Activated T-helper 1 cell treated with anti-CD3 and anti-CD28 coated beads, Interleukin-12 subunit alpha, Interleukin-12 subunit beta, Interleukin-2, Interleukin-4 antibody, amounts not matched to agents 30 ng/mL and 10 ng/mL and 1 ng/mL, durations not matched to agents 14 hours and 24 hours and 36 hours (primary cell): ENCODE measurements at places on chromosomes 11 and 22.

DNA sequence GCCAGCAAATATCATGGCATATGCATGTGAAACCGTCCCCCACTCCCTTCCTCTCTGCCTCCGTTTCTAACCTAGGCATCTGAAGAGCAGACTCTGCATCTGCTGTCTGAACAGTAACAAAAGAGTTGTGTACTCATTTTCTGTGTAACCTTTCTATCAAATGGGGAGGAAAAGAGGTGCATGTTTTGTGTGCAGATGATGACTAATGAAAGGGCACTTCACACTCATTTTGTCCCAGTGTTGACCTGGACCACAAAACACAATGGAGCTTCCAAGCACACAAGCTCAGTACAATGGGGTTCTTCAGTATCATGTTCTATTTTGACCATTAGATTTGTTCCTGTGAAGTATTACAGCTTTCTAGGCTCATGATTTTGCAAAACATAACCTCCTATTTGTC is 13.0 kb downstream of the JHY start:
- no peaks in the 10 kb centered on the region for H3K4me1 ChIP-seq
- no peaks in the 10 kb centered on the region for H3K36me3 ChIP-seq
- H3K27ac ChIP-seq: no peak overlapping the region
- no peak overlapping the region for H3K4me3 ChIP-seq
- H3K27me3 ChIP-seq: peaks cover 3% of the 10 kb centered on the region

DNA sequence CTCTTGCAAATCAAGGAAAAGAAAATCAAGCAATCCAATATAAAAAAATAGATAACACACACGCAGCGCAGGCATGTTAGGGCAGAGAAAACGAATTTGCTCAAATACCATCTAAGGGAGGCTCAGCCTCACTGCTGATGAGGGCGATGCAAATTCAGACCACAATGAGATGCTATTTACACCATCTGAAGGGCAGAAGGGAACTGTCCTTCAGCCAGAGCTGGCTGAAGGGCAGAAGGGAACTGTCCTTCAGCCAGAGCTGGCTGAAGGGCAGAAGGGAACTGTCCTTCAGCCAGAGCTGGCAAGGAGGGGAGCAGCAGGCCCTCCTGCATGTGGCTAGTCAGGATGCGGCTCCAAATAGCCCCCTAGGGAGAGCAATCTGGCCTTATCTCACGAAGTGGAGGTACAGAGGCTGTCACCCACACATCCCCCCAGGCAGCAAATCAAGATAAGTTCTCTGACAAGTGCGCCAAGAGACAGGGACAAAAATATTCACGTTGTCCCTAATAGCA is 7.6 kb upstream of the SLC39A13 start:
- H3K27ac ChIP-seq: peak overlapping the region; percentile 77
- DNase-seq: no peak
- H3K4me3 ChIP-seq: peak overlapping the region; percentile 79
- peaks cover 17% of the 10 kb centered on the region for H3K4me1 ChIP-seq

DNA sequence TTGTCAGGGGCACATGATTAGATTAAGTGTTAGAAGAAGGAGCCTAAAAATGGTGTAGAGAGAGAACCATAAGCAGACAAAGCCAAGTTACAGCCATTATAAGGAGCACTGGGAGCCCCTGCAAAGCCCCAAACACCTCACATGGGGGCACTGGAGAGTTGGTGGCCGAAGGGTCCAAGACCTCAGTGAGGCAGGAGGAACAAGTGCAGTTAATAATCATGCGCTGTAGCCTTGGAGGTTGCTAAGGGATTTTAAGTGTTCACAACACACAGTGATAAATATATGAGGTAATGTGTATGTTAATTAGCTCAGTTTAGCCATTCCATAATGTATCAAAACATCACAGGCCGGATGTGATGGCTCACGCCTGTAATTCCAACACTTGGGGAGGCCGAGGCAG is 54.4 kb upstream of the JAM3 start:
- no peaks in the 10 kb centered on the region for H3K4me1 ChIP-seq
- no peak for DNase-seq
- no peak overlapping the region for H3K4me3 ChIP-seq
- H3K27ac ChIP-seq: no peak overlapping the region
- H3K27me3 ChIP-seq: peaks cover 47% of the 10 kb centered on the region

GRCh38 chr11:109641549-109641948 is 219.6 kb downstream of the C11orf87 start:
- H3K27ac ChIP-seq: no peak overlapping the region
- DNase-seq: no peak
- no peak overlapping the region for H3K4me3 ChIP-seq
- H3K36me3 ChIP-seq: no peaks in the 10 kb centered on the region
- no peaks in the 10 kb centered on the region for H3K27me3 ChIP-seq

DNA sequence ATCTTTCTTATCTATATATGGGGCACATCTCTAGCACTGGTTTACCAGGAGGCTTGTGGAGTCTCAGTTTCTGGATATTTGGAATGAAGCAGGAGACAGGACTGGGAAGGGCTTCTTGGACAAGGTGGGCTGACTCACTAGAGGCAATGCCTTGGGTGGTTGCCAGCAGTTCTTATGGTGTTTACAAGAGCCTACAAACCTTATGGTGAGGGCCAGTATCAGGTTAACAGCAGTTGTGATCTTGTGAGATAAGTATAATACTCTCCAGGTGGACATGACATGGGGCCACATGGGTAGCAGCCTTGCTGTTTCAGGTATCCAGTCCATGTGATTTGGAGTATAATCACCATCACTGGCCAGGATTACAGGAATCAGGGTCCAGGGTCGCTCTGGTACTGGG is 10.2 kb downstream of the FUT4 start:
- no peak for DNase-seq
- no peak overlapping the region for H3K27ac ChIP-seq
- H3K4me1 ChIP-seq: peaks cover 15% of the 10 kb centered on the region
- no peaks in the 10 kb centered on the region for H3K36me3 ChIP-seq
- H3K27me3 ChIP-seq: no peaks in the 10 kb centered on the region
- H3K4me3 ChIP-seq: no peak overlapping the region

DNA sequence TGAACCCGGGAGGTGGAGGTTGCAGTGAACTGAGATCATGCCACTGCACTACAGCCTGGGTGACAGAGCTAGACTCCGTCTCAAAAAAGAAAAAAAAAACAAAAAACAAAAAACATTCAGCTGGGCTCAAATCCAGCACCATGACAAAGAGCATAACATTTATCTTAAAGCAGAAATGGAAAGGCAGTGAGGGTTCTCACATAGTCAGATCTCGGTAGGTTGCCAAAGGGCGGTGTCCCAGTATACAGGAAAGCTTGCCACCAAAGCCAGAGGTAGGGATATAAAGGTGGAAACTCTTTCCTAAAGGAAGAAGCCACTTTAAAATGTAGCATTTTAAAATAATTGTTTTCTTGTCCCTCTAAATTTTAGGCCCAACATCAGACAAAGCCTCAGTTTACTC is 22.4 kb upstream of the CAPRIN1 start:
- no peaks in the 10 kb centered on the region for H3K36me3 ChIP-seq
- no peak overlapping the region for H3K4me3 ChIP-seq
- no peaks in the 10 kb centered on the region for H3K4me1 ChIP-seq
- no peak for DNase-seq
- no peak overlapping the region for H3K27ac ChIP-seq
- H3K27me3 ChIP-seq: peaks cover 6% of the 10 kb centered on the region

DNA sequence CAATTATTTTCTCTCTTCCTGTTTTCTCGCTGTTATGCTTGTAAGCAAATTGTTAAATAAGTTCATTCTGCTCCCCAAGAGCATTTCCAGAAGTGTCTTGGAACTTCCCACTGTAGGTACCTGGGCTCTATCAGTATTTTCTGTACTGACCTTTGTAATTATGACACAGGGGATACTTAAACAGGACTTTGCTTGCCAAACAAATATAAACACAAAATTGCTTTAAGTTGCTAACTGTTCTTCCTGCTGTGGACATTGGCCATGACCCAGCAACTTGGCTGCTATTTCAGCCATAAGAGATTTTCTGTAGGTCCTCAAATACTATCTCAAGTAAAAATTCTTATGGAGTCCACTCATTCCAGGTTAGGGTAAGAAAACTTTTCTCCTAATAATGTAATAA is 30.1 kb downstream of the SYT9 start:
- H3K36me3 ChIP-seq: no peaks in the 10 kb centered on the region
- H3K4me1 ChIP-seq: no peaks in the 10 kb centered on the region
- H3K27ac ChIP-seq: no peak overlapping the region
- H3K4me3 ChIP-seq: no peak overlapping the region
- no peak for DNase-seq

DNA sequence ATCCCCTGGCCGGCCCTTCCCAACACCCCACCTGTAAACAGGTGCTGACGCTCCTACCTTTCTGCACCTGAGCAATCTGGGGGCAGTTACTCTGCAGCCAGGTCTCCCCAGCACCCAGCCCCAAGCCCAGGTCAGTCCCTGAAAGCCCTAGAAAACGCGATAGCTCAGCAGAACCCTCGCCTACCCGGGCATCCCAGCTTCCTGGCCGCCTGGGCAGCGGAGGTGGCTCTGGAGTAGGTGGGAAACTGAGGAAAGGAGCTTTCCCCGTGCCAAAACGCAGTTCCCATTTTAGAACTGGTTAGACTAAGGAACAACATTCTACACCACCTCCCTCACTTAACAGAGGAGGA is 445 bp downstream of the SYTL2 start:
- H3K27me3 ChIP-seq: no peaks in the 10 kb centered on the region
- H3K27ac ChIP-seq: peak overlapping the region; percentile 85
- H3K4me1 ChIP-seq: peaks cover 58% of the 10 kb centered on the region
- no peak for DNase-seq
- peaks cover 17% of the 10 kb centered on the region for H3K36me3 ChIP-seq
- H3K4me3 ChIP-seq: peak overlapping the region; percentile 94

- peaks cover 52% of the 10 kb centered on the region for H3K27me3 ChIP-seq
- no peak overlapping the region for H3K27ac ChIP-seq
Observed at GRCh38 chr22:28923826-28924732, 40.7 kb downstream of the ZNRF3 start.

GRCh38 chr22:39234867-39235687 is 9.7 kb downstream of the PDGFB start:
- H3K36me3 ChIP-seq: no peaks in the 10 kb centered on the region
- no peak for DNase-seq
- peaks cover 23% of the 10 kb centered on the region for H3K4me1 ChIP-seq

DNA sequence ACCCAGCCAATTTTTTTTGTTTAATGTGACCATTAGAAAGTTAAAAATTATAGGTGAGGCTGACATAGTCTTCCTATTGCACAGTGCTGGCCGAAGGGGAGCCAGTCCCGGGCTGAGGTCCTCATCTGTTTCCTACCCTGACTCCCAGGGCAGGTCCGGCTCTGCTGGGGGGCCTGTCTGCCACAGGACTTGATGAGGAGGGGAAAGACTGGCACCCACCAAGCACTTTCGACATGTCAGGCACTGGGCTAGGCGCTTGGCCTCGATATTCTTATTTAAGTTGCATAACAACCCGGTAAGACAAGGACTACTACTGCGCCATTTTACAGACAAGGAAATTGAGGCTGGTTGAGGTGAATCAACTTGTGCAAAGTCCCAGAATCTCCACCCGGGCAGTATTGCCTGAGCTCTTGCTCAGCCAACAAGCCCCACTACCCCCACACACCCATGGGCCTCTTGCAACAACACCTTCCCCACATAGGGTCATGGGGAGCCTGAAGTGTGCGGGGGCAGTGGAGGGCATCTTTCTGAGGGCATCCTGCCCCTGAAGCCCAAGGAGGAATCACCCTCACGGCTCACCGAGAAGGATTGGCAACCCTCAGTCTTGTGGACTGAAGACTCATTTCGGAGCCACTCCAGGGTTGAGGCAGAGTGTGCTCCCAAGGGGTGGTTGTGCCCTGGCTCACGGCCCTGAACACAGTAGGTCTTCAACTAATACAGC is 62.7 kb upstream of the LINC01488 start:
- no peak for DNase-seq
- no peaks in the 10 kb centered on the region for H3K4me1 ChIP-seq
- no peak overlapping the region for H3K27ac ChIP-seq
- no peaks in the 10 kb centered on the region for H3K27me3 ChIP-seq
- no peaks in the 10 kb centered on the region for H3K36me3 ChIP-seq

GRCh38 chr11:1071571-1072115 is 3.0 kb upstream of the MUC2 start:
- no peak overlapping the region for H3K4me3 ChIP-seq
- H3K4me1 ChIP-seq: no peaks in the 10 kb centered on the region
- H3K27ac ChIP-seq: no peak overlapping the region
- no peaks in the 10 kb centered on the region for H3K27me3 ChIP-seq
- DNase-seq: no peak

GRCh38 chr11:94545264-94546161 is 1.8 kb downstream of the FUT4 start:
- peaks cover 57% of the 10 kb centered on the region for H3K4me1 ChIP-seq
- peak overlapping the region; percentile 81 for H3K4me3 ChIP-seq
- H3K27ac ChIP-seq: peak overlapping the region; percentile 77
- H3K27me3 ChIP-seq: peaks cover 3% of the 10 kb centered on the region
- no peak for DNase-seq

DNA sequence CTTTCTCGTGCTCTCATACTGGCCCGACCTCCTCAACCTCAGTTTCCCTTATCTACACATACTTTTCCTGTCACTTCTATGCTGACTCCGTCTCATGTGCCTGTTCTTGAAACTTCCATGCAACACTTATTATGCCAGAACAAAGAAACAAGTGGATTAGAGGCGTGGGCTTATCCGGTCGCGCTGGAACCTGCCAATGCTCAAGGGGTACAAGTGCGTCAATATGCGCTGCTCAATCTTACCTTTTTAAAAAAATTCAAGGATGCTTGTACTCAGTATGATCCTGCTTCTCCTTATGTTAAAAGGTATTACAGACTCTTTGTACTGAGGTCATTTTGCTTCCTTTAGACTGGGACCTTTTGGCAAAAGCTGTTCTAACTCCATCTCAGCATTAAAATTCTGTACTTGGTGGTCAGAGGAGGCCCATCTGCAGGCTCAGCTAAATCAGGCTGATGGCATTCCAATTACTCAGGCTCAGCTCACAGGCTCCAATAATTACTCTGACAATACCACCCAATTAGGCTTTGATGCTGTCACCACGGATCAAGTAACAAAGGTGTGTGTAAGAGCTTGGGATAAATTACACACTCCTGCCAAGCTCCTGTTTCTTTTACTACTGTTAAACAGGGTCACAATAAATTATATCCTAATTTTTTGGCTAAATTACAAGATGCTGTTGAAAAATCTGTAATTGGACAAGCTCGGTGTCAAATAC is 26.3 kb upstream of the ALDH3B2 start:
- H3K27me3 ChIP-seq: peaks cover 7% of the 10 kb centered on the region
- H3K4me3 ChIP-seq: no peak overlapping the region
- DNase-seq: no peak
- no peak overlapping the region for H3K27ac ChIP-seq
- H3K4me1 ChIP-seq: no peaks in the 10 kb centered on the region

GRCh38 chr11:65187146-65187675 is 5.5 kb downstream of the CAPN1 start:
- DNase-seq: no peak
- H3K27me3 ChIP-seq: no peaks in the 10 kb centered on the region
- peaks cover 33% of the 10 kb centered on the region for H3K36me3 ChIP-seq
- no peak overlapping the region for H3K27ac ChIP-seq
- peaks cover 5% of the 10 kb centered on the region for H3K4me1 ChIP-seq
- H3K4me3 ChIP-seq: no peak overlapping the region

GRCh38 chr11:33630936-33631748 is 69.5 kb downstream of the C11orf91 start:
- H3K36me3 ChIP-seq: no peaks in the 10 kb centered on the region
- no peaks in the 10 kb centered on the region for H3K4me1 ChIP-seq
- no peak overlapping the region for H3K4me3 ChIP-seq
- H3K27ac ChIP-seq: no peak overlapping the region
- DNase-seq: no peak
